ENCODE measurements at places on chromosomes 2 and 18.

DNA sequence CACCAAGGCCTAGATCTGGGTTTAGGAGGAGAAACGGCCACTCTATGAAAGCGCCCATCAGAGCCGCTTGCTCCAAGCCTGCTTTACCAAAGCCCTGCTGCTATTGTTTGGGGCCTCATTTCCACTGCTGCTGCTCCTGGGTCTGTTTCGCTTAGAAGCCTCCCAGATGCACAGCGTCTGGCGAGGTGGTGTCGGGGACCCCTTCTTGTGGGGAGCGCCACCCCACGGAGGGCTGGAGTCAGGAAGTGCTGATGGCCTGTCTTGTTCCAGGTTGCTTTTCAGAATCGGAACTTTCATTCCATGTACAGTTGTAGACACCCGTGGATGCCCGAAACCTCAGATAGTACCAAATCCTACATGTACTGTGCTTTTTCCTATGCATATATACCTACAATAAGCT is 204.9 kb upstream of the TWIST2 start:
- DNase-seq = no peak

GRCh38 chr2:54067851-54068375 is 47.5 kb upstream of the ACYP2 start:
- DNase-seq = no peak

DNA sequence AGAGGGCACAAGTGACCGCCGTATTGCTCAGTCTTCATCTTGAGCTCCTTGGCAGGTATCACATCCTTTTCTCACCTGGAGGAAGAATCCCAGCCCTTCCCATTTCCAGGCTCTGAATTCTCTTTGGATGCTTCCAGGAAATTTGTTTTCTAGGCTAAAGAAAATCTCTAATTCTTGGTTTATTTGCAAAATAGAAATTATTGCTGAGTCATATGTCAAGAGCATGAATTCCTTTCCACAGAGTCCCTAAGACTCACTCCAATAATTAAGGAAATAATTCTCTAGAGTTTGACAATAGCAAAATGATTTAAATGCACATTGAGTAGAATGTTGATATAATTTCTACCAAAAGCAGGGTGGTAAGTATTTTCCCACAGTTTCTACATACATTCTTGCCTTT is 16.3 kb upstream of the CCDC68 start:
- no peak for DNase-seq

DNA sequence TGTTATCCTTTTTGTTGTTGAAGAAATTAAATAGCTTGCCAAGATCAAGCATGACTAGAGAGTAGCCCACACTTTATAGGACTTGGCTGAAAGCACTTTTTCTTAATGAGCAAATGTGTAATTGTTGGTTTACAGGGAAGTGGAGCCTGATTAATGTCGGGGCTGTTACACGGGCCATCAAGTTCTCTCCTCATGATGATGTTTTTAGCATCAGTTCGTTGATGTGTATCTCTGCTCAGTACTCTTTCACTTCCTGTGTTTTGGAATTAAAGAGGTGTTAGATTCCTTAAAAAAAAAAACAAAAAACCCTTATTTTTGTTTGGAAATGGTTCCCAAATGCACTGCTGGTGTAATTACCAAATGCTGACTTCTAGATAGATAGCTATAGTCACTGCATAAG is 114.2 kb downstream of the PTPRM start:
- no peak for DNase-seq

DNA sequence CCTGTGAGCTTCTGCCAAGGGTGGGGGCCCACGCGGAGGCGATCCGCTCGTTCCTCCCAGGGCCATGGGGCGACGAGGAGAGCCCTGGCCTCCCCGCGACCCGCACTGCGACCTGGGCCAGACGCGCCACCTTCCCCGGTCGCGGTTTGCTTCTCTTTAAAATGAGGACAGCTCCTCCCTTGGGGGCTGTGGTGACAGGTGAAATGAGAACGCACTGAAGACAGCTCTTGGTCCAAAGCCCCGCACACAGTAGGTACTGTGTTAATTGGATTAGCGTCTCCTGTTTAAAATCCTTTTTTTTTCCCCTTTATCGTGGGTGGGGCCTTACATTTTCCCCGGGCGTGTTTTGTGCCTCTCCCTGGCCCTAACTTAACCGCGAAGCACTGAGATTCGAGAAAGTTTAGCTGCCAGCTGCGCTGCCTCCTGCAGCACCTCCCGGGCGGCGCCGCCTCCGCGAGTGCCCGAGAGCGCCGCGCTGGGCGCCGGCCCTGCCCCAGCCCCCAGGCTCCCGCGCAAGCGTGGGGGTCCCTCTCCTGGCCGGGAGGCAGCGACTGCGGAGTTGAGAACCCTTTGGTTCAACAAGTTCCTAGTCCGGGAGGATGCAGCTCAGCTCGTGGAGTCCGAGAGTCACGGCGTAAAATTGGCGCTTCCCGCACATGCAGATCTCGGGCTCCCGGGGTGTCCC is 1.1 kb downstream of the HPCAL1 start:
- DNase-seq = peak; percentile 61

GRCh38 chr2:105627534-105627933 is 117.2 kb upstream of the NCK2 start:
- DNase-seq = no peak

DNA sequence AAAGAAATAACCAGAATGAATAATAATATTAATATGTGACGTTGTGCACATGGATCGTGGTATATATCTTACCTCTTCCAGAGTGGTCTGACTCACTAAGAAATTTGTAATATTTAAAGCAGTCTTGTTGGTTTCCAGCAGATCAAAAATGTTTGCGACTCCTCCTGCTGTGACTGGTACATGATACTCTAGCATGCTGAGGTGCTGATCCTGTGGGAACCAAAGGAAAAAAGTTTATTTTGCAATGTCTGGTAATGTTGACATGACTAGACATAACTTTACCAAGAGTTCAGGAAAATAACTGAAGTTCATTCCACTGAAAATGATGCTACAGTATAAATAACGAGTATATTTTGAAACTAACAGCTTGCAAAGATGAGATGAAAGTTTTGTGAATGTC is 124.5 kb upstream of the BARD1 start:
- no peak for DNase-seq

GRCh38 chr2:3483227-3483985 is 35.9 kb downstream of the ADI1 start:
- no peak for DNase-seq

GRCh38 chr2:42909966-42910365 is 117.6 kb upstream of the HAAO start:
- DNase-seq = no peak

DNA sequence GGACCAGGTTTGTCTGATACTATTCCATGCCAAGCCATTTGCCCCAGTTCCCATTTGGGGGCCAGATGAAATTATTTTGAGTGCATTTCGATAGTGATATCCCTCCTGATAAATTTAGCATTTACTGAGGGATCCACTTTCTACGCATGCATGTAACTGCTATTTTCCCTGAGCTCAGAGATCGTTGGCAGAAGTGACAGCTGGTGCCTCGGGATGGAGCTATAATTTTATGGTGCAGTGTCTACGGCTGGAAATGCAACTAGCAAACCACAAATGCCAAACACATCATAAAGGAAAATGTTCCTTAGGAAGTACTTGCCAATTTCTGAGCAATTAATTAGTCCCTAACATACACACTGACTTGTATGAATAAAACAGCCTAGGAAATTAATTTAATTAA is 254.8 kb downstream of the SLC8A1 start:
- DNase-seq = no peak

DNA sequence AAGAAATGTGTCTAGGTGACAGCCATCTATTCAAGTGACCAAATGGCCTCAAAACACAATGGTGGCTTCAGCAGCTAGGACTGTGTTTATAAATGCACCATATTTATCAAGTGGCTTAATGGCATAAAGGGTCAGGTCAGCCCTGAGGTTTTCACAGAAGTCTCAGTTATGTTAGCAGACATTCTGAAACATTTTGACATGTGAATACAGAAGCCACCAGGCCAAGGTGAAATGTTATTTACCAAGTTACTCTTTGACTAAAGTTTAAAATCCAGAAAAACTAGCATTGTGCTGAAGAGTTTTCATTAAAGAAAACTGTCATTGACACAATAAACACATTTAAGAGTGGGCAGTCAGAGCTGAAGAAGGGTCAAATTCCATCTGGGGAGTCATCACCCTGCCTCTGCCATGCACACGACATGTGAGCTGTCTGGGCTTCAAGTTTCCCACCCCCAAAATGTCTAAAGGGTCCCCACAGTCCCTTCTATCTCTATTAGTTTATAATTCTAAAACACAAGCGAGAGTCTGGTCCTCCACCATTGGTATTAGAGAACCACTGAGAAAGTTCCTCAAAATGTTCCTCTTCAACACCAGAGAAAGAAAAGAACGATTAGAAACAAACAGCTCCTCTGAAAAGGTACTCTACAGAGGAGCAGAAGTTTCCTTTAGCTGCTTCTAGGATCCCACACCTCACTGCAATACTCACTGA is 77.5 kb upstream of the FZD5 start:
- DNase-seq = no peak

GRCh38 chr2:34474646-34475045 is 875.5 kb upstream of the FAM98A start:
- no peak for DNase-seq

DNA sequence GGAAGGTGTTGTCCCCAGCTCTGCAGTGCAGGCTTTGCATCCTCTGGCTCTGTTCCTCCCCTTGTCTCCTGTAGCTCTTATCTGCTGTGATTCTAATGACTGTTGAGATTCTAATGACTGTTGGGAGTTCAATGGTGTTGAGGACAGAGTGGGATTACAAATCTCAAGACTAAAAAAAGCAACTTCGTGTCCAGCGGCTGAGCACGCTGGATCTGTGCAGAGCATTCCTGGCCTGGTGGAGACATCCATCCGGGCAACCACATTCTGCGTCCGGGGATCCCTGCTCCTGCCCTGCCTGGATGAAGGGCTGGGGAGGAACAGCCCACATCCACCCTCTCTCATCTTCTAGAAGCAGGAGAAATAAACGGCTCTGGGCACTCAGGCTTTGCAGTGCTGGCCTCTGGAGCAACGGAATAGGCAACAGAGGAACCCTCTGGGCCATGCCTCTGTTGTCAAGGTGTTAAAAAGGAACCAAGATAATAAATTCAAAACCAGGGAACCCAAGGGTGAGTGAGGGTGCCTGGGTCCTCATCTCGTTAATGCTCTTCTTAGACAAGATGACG is 106.7 kb upstream of the ASB18 start:
- DNase-seq = no peak

- no peak for DNase-seq
These were observed 187.1 kb downstream of the ZNF407 start for GRCh38 chr18:74784752-74785151.

DNA sequence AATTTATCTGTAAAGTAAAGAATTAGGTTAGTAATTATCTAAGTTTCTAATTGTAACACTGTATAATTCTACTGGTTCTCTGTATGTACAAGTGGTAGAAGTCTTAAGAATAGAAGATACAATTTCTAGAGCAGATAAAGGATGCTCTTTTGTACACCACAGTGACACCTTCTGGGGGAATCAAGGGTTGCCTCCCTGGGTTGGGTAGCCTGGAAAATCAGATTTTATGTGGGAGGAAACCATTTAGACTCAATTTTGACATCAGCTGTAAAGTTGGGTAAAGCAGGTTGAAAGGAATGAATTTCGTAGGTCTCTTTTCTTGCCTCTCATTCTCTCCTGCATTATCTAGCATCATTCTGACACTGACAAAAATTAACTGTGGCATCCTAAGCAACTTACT is 354.8 kb downstream of the DCC start:
- no peak for DNase-seq

GRCh38 chr2:167592441-167592840 is 655.0 kb downstream of the STK39 start:
- no peak for DNase-seq

GRCh38 chr2:143840601-143841000 is 679.3 kb downstream of the ZEB2 start:
- DNase-seq = no peak

GRCh38 chr18:63936156-63936931 is 12.8 kb upstream of the HMSD start:
- peak; percentile 76 for DNase-seq

DNA sequence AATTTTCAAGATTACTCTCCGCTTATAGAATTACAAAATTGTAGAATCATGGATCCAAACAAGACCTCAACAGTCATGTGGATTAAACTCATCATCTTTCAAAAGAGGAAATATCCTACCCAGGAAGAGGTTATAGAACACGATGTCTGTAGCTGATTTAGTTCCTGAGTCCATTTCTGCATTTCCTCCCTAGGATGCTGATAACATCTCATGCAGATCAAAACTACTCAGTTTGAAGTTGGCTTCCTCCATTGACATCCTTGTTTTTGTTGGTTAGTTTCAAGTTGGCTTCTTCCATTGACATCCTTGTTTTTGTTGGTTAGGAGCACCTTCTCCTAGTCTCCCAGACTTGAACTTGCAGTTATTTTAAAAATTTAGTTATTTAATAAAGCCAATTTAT is 147.5 kb downstream of the PARD3B start:
- DNase-seq = no peak
